HS-27A (cell line): ENCODE measurements at places on chromosomes 16 and 17.

DNA sequence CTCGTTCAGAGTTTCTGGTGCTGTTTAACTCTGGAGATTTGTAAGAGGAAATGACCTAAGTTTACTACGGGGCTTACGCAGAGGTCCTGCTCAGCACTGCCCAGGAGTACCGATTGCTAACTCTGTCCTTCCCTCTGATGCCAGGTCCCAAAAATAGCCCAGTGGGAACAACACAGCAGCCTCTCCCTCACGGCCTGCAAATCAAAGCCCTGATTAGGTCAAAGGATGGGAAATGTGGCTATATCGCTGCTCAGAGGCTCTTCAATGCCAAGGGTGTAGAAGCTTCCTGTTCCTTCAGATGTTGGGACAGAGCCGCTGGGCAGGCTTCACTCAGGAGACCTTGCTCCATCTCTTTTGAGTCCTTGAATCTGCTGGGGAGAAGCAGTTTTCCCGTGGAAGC is 174.2 kb upstream of the KCNJ16 start:
- no peak for DNase-seq

- DNase-seq: no peak
These were observed 54.4 kb upstream of the RCVRN start for GRCh38 chr17:9959377-9959981.

DNA sequence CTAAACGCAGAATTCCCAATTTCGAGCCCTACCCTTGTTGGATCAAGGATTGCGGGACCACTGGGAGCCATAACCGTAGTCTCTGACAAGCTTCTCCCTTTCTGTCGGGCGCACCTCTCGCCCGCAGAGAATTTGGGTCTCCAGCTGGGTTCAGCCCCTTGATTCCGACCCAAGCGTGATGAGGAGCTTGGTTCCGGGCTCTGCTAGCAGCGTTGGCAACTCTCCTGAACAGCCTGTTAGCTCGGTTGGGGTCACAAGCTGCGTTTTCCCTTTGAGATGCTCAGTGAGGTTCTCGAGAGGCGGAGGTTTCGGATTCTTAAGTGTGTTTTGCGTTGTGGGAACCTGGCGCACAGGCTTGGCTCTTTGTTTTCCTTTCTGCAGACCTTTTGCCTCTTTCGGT is 655 bp downstream of the ATXN1L start:
- DNase-seq: no peak

DNA sequence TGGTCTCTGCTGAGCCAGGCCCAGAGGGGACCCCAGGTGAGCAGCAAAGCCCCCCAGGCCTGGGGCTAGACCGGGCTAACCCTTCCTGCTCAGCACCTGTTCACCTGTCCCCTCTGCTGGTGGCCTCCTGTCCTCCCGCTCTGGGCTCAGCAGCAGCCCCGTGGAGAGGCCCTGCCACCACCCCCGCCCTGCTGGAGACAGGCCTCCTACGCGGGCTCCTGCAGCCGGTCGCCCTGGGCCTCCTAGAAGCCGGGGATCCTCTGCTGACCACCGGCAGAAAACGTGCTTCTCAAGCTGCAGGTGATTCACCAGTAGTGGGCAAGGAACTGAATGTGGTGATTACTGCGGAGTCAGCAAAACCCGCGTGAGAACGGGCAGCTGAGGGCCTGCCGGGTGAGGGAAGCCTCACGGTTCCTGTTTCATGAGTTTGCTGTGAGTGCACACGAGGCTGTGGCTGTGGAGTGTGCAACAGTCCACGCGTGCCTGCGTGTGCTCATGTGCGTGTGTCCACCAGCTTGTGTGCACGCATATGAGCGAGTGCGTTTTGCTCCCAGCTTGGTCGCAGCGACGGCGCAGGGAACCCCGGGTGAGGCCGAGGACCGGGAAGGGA is 792 bp downstream of the SECTM1 start:
- DNase-seq: no peak

GRCh38 chr17:74027444-74027843 is 176.0 kb upstream of the RPL38 start:
- DNase-seq: no peak

DNA sequence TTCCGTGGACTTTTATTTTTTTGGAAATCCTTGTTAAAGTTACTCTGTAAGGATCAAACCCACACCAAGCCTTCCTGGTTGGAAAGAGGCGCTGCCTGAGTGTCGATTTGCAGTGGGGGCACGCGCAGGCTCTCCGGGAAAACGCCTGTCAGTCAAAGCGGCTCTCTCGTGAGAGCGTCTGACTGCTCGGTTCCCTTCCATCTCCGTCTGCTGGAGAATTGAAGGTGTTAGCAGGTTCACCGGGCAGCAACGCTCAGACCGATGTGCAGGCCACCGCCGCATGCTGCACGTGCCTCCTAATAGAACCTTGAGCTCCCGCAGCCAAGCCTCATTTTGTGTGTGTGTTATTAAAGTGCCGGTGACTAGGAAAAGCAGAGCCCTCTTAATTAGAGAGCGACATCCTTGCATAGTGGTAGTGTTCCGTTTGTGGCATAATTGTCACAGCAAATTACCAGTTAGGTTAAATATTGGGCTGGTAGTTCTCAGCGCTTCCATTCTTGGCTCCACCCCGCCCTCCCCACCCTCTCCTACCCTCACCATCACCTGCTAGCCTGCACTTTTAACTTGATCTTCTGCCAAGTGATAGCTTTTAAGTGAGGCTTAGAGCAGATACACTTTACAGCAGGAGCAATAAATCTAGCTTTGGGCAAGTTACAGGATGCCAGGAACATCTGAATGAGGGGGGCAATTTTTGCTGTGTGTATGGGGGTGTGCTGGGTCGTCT is 75.5 kb downstream of the RPA1 start:
- no peak for DNase-seq
